IMR-90 (cell line): ENCODE measurements at places on chromosomes 6 and 20. TPM values are rescaled to one million over a fixed set of nuclear protein-coding genes. Genes with fewer than 3 reads are reported as not detected.

PDYN gene
- total RNA-seq = not detected in 2 replicates

DNA sequence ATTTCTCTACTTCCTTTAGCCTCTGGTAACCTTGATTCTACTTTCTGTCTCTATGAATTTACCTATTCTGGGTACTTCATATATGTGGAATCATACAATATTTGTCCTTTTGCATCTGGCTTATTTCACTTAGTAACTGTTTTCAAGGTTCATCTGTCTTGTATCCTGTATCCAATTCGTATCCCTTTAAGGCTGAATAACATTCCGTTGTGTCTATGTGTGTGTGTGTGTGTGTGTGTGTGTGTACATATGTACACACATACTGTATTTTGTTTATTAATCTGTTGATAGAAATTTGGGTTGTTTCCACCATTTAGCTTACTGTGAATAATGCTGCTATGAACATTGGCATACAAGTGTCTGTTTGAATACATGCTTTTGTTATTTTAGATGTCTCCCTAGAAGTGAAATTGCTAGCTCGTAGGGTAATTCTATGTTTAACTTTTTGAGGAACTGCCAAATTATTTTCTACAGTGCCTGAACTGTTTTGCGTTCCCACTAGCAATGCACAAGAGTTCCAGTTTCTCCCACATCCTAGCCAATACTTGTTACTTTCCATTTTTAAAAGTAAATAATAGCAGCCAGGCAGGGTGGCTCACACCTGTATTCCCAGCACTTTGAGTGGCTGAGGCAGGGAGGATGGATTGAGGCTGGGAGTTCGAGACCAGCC is 17.7 kb downstream of the SENP6 start:
- DNase-seq = peak; percentile 22

- DNase-seq = no peak
Measured at GRCh38 chr20:50810063-50810462, 15.2 kb downstream of the BCAS4 start.

- DNase-seq = no peak
Measured at GRCh38 chr20:44068316-44069201, 118.4 kb downstream of the JPH2 start.

ESR1 gene
- total RNA-seq = not detected in 2 replicates

- no peak for DNase-seq
Measured at GRCh38 chr6:49454787-49455709, 8.0 kb downstream of the MMUT start.

GRCh38 chr6:82144852-82145340 is 102.6 kb downstream of the IBTK start:
- DNase-seq = peak; percentile 93

GRCh38 chr6:13159300-13159699 is 169.0 kb downstream of the TBC1D7 start:
- DNase-seq = no peak

- peak; percentile 8 for DNase-seq
Measured at GRCh38 chr6:114342826-114343781, at the start of gene HS3ST5. Gene HS3ST5 (minus strand): TSS chr6:114343023. CDS start chr6:114062845, 280,178 bp downstream.

GRCh38 chr6:170529839-170530469 is 23.2 kb downstream of the PSMB1 start:
- peak; percentile 69 for DNase-seq

DNA sequence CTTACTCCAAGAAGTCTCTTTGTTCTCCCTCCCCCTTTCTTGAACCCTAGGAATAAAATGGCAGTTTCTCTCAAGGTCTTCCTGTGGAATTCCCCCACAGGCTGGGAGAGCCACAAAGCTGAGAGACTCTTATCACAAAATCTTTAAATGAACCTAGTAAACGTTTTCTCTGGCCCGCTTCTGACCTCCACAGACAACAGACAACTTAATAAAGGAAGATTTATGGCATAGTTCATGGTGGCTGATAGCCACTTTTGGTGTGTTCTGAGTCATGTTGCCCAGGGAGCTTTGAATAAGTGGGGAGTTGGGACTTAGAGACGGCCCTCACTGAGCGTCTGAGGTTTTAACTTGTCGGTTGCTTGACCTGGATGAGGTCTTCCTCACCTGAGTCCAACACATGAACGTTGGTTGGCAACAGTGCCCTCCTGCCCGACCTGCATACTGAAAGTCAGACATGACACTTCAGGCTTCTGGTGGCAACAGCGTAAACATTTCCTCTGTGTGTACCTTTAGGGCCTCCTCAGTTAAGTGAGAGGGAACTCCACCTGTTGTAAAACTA is 124.1 kb downstream of the FOXO3 start:
- DNase-seq = peak; percentile 51

DNA sequence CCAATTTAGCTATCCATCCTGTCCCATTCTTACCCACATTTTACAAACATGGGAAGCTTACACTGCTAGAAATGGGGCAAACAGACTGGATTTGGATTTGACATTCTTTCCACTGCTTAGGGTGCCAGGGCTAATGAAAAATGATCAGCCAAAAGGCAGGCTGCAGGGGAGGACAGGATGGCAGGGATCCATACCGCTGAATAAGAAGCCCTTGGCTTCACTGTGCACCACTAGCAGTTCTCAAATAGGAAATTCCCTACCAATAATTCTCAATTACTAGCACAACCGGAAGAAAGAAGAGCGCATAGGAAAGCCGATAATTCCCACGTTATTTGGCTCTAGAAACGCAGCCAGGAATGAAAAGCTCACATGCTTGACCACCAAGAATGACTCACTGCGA is 73.1 kb downstream of the NDUFAF5 start:
- no peak for DNase-seq

- peak; percentile 10 for DNase-seq
Measured at GRCh38 chr6:157946865-157947532, 34.7 kb upstream of the SYNJ2 start.

DNA sequence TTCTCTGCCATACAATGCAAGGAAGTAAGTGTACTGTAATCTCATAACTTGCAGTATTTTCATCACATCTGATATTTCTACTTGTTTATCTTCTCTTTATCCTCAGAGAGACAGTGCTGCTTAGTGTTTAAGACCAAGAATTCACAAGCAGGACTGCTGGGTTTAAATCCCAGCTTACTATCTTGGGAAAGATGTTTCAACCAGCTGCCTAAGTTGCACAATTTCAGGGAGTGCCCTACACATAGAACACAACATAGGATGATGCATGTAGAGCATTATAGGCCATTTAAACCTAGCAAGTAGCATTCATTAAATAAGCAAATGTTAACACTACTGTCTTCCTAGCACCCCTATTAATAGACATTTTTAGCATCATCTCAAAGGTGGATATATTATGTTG is 205.2 kb upstream of the CEP162 start:
- DNase-seq = no peak

COL21A1 gene
- not detected in 2 replicates for total RNA-seq

TFAP2C gene
- under 0.01 TPM in 2 replicates for total RNA-seq

DNA sequence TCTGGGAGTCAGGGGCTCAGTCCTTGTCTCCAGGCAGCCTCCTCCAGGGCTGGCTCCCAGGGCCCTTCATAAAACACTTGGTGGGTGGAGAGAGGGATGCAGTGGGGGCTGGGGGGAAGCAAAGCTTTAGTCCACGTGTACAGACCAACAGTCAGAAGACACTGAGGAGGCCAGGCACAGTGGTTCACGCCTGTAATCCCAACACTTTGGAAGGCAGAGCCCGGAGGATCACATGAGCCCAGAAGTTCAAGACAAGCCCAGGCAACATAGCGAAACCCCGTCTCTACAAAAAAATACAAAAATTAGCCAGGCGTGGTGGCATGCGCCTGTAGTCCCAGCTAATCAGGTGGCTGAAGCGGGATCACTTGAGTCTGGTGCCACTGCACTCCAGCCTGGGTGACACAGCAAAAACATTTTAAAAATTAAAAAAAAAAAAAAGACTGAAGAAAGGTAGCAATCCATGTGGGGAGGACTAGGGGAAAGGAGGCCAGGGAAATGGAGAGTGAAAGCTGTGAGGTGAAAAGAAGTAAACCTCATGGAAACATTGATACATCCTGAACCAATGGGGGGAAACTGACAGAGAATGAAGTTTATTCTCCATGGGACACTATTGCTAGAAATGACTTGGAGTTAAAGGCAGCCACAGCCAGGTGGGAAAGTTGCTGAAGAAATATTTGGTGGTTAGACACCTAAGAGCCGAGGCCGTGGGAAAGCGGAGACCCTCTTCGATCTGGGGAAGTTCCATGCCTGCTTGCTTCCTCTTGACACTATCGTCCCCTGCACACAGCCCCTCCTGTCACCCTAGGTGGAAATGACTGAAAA is 35.4 kb downstream of the PIM1 start:
- DNase-seq = no peak

IP6K3 gene
- total RNA-seq = 0.18 and 0.28 TPM in 2 replicates

DNA sequence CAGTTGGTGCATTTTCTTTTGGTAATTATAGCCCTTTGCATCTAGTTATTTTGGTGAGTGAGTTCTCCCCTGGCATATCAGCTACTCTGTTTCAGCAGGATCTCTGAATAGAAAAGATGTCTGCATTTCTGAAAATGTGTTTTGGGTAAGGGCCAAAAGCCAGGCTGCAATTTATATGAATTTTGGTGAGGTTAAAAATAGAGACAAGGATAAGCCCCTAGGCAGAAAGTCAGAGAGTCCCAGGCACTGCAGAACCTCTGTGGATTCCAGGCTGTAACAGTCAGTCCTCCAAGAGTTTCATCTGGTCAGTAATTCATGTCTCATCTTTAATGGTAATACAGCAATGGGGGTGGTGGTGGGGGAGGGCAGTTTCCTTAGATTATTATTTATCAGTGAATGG is 53.0 kb downstream of the HDGFL1 start:
- DNase-seq = peak; percentile 22

GRCh38 chr20:40925829-40926510 is 102.7 kb upstream of the TOP1 start:
- DNase-seq = no peak

BPIFB2 gene
- not detected in 2 replicates for total RNA-seq

C2 gene
- under 0.01 and 0.18 TPM in 2 replicates for total RNA-seq

- DNase-seq = no peak
Measured at GRCh38 chr6:119459207-119459974, 109.8 kb upstream of the MAN1A1 start.

- no peak for DNase-seq
Measured at GRCh38 chr20:50517817-50518154, 7.6 kb downstream of the PTPN1 start.

DNA sequence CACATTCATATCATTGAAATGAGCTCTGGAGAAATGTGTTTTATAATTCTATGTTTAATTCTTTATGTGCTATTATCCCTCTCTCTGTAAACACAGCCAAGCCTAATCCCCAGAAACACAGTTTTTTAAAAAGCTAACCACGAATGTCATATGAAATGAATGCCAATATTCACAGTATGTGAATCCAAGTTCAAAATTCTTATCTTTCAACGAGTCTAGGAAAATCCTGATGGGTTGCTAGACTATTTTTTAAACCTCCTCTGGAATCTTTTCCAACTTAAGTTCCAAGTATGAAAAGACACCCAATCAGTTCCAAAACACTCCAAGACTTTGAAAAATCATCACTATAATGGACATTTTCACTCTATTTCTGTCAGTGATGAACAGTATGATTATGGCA is 689.3 kb downstream of the HACE1 start:
- DNase-seq = no peak

MYCT1 gene
- 0.90 and 1.1 TPM in 2 replicates for total RNA-seq

- no peak for DNase-seq
Measured at GRCh38 chr6:12001706-12002435, 10.2 kb upstream of the HIVEP1 start.

PSORS1C2 gene
- not detected in 2 replicates for total RNA-seq

GRCh38 chr6:155141512-155141911 is 122.3 kb upstream of the CLDN20 start:
- DNase-seq = no peak

GRCh38 chr6:5315881-5316280 is 54.6 kb downstream of the FARS2 start:
- peak; percentile 89 for DNase-seq

DNA sequence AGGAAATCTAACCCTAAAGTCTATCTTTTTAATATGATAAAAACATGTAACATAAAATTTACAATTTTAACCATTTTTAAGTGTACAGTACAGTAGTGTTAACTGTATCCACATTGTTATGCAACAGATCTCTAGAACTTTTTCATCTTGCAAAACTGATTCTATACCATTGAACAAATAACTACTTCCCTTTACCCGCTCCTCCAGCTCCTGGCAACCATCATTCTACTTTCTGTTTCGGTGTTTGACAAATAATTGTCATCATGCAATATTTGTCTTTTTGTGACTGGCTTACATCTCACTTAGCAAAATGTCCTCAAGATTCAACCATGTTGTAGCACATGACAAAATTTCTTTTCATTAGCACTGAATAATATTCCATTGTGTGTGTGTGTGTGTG is 203.2 kb downstream of the SIM1 start:
- DNase-seq = no peak

DNA sequence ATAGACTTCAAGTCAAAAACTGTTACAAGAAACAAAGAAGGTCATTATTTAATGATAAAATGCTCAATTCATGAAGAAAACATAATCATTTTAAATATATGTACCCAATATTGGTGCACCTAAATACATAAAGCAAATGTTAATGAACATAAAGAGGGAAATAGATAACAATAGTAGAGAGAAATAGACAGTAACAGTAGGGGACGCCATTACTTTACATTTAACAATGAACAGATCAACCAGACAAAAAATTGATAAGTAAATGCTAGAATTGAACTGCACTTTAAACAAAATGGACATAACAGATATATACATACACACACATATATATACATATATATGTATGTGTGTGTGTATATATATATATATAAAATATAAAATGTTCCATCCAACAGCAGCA is 37.4 kb downstream of the IL22RA2 start:
- no peak for DNase-seq

- no peak for DNase-seq
Measured at GRCh38 chr6:104322841-104323240, 536.9 kb downstream of the HACE1 start.

- no peak for DNase-seq
Measured at GRCh38 chr20:44284032-44284431, 27.0 kb downstream of the FITM2 start.

DNA sequence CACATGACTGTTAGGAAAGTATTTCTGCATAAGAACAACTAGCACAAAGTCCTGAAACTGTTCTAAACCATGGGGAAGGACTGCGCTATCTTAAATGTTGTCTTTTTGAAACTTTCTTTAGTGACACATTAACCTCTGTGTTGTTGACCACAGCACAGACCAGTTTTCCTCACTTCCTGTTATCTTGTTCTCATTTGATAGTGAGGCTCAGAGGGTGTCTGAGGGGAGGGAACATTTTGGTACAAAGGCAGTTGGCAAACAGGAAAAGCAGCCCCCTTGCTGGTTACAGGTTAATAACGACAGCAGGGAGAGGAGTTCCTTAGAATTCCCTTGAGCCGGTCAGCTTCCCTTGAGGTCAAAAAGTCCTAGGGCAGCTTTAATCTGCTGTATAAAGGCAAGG is 143.5 kb upstream of the BMP2 start:
- no peak for DNase-seq

CALHM4 gene
- not detected in 2 replicates for total RNA-seq

MCHR2 gene
- not detected in 2 replicates for total RNA-seq

CDH26 gene
- total RNA-seq = not detected in 2 replicates

GRCh38 chr6:25472906-25473305 is 179.1 kb upstream of the SCGN start:
- DNase-seq = no peak

MEI4 gene
- not detected in 2 replicates for total RNA-seq

- peak; percentile 6 for DNase-seq
Measured at GRCh38 chr6:124924333-124924759, 37.9 kb upstream of the RNF217 start.

GRCh38 chr20:17499041-17499440 is 32.1 kb downstream of the BFSP1 start:
- peak; percentile 59 for DNase-seq
